ENCODE measurements at places on chromosomes 11 and 22.

- DNase-seq, result no peak
These were observed 6.8 kb downstream of the SLC35F2 start for GRCh38 chr11:107851704-107852310.

GRCh38 chr11:67286621-67287333 lies 2.3 kb upstream of the ANKRD13D start:
- no peak for DNase-seq

GRCh38 chr11:92306966-92307510 lies 82.4 kb downstream of the FAT3 start:
- no peak for DNase-seq

DNA sequence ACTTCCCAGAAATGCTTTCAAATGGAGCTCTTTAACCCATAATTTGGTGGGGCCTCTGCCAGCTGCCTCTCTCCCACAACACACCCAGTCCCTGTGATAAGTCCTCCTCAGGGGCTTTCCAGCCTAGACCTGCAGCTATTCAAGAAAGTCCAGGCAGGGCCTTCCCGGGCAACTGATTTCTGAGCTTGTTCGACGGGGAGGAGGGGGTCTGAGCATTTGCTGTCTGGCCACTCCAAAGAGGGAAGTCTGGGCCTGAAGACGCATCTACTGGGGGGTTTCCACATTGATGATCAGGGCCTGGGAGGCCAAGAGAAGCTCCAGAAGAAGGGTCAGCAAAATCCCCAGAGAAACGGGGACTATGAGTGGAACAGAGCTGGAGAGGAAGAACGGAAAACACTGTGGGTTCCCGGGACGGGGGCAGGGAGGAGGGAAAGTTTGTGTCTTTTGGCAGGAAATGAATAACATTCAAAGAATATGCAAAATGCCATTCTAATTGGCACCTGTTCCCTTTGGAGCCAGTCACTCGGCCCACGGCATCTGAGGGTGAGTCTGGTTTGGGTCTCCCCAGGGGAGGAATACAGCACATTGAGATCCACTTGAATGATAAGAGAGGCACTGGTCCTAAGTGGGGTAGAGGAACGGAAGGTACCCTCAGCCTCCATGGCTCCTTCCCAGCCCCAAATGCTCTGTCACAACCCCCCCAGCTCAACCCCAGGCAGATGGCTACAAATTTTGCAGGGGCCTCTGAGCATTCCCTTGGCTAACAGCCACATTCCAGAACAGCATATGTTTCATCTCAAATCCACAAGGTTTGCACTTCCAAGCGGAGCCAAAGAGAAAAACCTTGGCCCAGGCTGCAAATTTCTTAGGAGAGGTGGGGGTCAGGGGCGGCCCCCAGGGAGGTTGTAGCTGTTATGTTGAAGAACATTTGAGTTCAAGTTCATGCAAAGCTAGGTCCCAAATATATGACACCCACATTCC lies 72.0 kb downstream of the RPUSD4 start:
- no peak for DNase-seq

DNA sequence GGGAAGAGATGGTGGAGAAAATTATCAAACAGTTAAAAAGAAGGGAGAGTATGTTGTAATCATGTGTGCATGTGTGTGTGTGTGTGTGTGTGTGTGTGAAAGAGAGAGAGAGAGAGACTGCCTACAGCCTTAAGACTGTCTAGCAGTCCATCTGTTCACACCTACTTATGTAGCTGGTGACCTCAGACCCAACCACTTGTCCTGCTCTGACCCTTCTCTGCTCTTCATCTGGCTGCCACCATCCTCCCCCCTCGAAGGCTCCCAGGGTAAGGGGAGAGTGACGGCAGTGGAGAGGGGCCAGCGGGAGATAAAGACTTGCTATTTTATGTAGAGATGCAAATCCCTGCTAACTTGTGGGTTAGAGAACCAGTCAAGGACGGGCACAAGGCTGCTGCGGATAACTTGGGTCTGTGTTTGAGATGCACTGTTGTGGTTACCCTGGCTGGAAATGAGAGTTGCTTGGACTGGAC lies 24.9 kb upstream of the GRAMD1B start:
- DNase-seq, result no peak

DNA sequence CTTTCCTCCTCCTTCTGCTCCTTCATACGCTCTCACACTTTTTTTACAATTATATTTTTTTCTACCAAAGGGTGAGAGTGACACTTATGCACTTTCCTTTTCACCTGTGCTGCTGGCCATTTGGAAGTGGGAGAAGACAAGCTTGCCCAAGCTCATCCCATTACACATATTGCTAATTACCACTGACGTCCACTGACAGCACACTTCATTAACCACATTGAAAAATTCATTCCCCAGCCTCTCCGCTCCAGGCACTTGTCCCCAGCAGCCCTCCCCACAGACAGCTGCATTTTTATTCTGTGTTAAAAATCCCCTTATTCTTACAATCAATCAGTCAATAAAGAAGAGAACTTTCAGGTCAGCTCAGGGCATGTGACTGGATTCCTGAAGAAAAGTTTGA lies 175.1 kb downstream of the LRRC4C start:
- DNase-seq, result no peak

GRCh38 chr11:6357222-6357621 lies 33.1 kb upstream of the SMPD1 start:
- DNase-seq, result no peak

- DNase-seq, result no peak
These were observed 106.4 kb upstream of the FGF3 start for GRCh38 chr11:69925366-69926196.

GRCh38 chr11:92070026-92070889 lies 154.4 kb upstream of the FAT3 start:
- DNase-seq, result no peak

DNA sequence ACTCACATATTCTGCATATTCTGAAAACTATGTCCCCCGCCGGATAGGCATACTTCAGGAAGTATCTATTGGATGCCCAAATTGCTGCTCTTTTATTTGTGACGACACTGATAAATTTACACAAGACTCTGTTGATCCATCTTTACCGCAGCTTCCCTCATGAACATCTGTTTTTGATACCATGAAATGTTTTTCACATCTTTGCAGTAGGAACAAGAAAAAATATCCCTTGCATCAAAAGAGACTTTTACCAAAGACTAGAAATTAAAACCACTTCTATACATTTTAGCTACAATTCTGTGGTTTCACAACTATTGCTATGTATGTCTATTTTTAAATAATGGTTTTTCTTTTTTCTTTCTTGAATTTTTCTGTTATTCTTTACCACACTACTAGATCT lies 15.3 kb downstream of the POU2AF2 start:
- DNase-seq, result no peak

- DNase-seq, result no peak
These were observed 143.5 kb downstream of the NXPE2 start for GRCh38 chr11:114821621-114822412.

- no peak for DNase-seq
These were observed 94.9 kb upstream of the CADM1 start for GRCh38 chr11:115599125-115599524.

DNA sequence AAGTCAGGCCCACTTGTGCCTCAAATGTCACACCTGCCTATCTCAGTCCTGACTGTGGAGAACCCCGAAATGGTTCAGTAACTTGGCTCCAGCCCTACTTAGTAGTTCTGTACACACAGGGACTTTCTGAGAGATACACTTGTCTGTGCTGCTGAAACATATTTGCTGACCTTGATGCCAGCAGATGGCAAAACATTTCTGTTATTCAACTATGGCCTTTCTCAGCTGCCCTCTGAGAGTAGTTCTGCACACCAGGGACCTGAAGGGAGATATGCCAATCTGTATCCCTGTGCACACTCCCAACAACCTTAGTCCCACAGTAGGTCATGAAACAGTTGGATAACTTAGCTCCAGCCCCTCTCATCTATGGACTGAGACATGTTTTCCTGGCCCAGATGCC lies 1651.5 kb downstream of the LRRC4C start:
- DNase-seq, result no peak

DNA sequence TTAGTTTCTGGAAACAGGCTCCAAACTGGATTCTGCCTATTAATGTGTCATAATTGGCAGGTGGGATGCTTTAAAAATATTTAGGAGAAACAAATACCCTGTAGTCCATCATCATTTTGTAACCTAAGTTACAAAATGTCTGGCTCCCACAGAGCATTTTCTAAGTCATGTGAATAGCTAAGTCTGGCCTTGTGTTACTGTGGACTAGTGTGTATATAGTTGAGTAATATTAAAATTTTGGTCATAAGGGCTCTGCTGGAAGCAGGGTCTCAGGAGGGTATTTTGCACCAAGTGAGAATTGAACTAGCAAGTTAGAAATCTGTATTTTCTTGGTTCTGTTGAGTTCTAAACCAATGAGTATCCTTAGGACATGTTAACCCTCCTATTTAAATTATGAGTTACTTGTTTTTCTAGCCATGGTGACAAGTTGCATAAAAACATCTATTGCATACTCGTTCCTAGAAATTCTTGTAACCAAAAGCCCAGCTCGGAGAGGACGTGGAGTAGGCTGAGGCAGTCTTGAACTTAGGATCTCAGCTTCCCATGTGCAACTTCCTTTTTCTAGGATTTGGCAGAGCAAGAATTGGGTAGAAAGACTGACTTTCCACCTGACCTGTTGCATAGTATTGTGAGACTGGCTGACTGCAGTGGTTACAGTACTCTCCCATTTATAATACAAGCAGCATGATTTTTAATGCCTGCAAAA lies 5.4 kb downstream of the PTPMT1 start:
- DNase-seq, result no peak

GRCh38 chr11:47185305-47186075 lies 744 bp downstream of the PACSIN3 start:
- DNase-seq, result no peak

- DNase-seq, result no peak
These were observed 1.0 kb downstream of the RTN3 start for GRCh38 chr11:63682066-63683021.

GRCh38 chr11:10494636-10495463 lies 39.8 kb downstream of the AMPD3 start:
- DNase-seq, result no peak

DNA sequence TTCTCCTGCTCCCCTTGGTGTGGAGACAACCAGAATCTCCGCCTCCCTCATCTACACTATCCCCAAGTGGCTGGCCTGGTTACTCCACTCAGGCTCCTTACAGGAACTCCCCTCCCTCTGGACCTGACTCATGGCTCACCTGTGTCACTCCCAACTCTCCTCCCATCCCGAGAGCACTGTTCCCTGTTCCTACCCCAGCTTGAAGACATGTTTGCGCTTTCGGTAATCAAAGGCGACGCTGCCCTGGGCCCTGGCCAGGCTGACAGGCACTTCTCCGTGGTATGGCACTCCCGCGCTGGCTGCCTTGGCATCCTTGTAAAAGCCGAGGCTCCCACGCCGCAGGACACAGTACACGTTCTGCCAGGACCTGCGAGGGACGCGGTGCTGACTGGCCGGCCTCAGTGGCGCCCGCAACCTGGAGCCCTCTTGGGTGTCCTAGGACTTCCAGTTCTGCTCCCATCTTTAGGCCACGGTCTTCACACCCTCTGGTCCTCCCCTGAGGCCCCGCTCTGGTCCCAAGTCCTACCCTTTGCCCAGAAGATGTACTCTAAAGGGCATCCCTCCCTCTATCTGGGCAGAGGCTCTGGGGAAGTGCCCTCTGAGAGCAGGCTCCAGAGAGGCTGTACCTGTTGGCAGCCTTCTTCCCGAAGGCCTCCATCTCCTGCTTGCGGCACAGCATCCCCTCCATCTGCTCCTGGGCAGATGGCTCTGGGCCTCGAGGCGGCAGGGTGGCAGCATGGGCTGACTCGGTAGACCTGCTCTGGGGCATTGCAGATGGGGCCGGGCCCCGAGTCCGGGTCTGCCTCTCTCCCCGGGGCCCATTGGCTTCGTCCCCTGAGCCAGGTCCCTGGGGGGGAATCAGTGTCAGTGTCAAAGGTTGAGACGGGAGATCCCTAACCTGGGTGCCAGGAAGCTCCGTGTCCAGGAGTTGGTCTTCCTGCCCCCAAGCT lies 9.4 kb upstream of the RBM4B start:
- no peak for DNase-seq

DNA sequence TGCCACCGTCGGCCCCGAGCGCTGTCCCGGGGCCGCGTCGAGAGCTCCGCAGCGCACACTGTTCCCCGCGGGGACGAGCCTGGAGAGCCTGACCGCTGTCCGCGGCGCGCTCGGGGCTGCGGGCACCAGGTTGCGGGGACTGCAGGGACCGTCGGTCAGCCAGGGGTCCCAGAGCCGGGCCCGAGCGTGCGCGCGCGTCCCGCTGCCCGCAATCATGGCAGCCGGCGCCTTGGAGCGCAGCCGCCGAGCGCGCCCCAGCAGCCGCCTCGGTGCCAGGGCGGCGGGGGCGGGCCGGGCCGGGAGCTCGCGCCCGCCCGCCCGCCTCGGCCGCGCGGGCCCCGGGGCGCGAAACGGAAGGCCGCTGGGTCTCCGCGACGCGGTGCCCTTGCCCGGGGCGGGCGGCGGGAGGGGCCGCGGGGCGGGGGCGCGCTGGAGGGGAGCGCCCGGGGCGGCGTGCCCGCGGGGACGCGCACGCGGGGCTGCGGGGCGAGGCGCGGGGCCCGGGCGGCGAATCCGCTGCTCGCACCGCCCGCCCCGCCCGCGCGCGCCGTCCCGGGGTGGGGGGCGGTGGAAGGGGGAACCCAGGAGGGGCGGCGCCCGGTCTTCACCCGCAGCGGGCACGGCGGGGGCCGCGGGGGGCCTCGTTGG lies 79.4 kb upstream of the PPARA start:
- DNase-seq, result no peak

DNA sequence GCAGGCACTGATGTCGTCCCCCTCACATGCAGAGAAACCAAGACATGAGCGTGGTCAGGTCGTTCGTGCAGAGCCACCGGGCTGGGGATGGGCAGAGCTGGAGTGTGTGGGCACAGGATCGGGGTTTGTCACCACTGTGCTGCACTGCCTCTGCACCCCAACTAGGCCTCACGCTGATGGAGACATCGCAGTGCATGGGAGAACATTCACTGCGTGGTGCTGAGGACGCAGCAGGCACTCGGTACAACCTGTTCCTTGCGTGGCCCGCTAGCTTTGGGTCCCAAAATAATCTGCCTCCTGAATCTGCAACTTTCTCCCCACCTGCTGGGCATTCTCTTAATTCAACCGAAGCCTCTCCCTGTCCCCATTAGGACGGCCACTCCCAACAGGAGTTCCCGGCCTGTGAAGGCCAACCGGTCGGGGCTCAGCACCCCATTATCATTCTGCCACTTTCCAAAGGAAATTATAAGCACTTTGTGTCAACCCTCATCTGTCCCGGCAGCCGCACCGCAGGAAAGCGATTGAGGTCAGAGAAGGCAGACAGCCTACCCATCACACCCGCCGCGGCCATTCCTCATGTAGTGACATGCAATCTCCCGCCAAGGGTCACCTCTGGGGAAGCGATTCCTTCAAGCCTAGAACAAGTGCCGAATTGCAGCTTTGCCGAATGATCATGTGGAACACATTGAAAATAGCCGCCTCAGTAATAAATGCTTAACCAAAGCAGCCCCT lies 490.4 kb downstream of the MN1 start:
- DNase-seq, result no peak
